ENCODE measurements at places on chromosomes 2 and 18. TPM values are rescaled to one million over a fixed set of nuclear protein-coding genes. Genes with fewer than 3 reads are reported as not detected.

DNA sequence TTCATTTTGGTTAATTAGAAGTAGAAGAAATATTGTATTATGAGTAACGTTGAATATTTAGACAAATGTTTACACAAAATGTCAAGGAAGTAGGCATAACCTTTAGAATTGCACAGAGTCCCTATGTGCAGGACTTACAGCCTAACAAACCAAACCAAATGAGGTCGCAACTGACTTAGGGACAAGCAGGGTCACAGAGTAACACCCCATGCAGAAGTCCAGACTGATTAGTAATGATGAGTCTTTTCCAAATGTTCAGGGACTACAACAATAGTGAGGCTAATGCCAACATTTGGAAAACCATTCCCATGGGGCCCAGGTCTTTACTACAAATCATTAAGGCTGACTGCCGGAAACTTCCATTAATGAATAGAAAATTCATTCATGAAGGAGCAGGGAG lies 452.5 kb upstream of the CHAC2 start:
- no peak for DNase-seq

- DNase-seq: no peak
Measured at GRCh38 chr2:99256677-99257076, 1.2 kb upstream of the LYG2 start.

DNA sequence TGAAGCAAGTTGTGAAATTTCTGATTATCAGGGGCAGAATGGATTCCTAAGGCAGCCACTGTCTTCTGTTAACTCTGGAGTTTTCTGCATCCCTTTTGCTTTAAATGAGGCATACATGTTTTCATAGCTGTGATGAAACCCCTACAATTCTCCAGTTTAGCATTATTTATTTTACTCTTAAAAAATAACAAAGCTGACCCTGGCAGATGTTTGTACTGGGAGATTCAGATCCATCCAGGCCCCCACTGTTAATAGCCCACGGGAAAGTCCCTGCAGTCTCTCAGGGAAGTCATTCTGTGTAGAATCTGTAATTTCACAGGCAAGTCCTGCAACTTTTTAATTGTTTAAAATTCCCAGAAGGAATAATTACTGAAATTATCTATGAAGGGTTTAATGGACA lies 353 bp upstream of the SULT1C4 start:
- DNase-seq: no peak

DNA sequence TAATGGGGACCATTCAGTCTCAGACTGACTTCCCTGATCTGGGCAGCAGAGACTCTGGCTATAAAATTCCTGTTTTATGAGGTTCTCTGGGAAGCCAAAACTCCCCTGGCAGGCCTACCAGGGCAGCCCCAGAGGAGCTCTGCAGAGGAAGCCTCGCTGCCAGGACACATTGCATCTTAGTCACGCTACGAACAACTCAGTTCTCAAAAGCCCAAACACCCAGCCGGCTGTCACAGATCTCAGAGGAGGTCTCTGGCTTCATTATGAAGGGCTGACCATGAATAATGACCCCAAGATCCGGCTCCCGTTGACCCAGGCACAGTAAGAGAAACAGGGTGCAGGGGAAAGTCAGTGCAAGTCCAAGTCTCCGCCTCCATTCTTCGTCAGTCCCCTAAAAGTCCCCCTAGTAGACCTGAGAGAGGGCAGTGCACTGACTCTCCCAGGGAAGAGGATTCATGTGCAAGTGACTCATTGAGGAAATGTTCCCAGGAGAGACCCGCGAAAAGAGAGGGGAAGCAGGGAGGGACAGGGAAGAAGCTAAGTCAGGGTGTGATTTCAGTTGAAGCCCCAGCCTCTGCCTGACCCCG lies 212.3 kb downstream of the CYP26B1 start:
- no peak for DNase-seq

GRCh38 chr18:47108998-47109405 lies 41.3 kb downstream of the HDHD2 start:
- no peak for DNase-seq

DNA sequence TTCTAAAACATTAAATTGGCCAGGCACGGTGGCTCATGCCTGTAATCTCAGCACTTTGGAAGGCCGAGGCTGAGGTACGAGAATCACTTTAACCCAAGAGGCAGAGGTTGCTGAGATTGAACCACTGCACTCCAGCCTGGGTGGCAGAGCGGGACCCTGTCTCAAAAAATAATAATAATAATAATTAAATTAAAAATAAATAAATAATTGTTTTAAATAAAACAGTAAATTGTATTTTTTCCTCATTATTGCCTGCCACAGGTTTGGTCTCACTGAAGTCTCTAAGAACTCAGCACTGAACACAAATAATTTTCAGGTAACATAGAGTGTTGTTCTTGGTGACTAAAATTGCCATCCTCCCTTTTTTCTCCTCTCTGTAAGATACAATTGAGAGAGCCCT lies 19.8 kb downstream of the COL5A2 start:
- DNase-seq: no peak

- DNase-seq: no peak
Measured at GRCh38 chr2:1672738-1673137, 71.6 kb downstream of the PXDN start.

GRCh38 chr2:153717060-153717459 lies 154.7 kb upstream of the GALNT13 start:
- no peak for DNase-seq

DNA sequence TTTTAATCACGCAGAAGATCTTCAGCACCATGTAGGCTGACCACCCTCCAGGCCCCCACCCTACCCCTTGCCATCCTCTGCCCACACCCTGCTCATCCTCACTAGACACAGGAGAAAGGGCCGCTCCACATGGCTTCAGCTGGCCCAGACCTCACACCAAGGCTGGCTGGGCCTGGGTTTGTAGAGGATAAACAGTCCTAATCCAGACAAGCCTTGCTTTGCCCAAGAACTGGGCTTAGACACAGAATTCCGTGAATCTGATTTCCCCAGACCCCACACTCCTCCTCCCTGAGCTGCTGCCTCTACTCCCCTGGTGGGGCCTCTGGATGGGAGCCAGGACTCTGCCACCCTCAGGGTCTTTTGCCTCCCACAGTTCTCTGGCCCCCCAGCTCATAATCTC lies 185.3 kb downstream of the CYP26B1 start:
- DNase-seq: no peak

- no peak for DNase-seq
Measured at GRCh38 chr18:59229191-59229590, 9.2 kb downstream of the GRP start.

DNA sequence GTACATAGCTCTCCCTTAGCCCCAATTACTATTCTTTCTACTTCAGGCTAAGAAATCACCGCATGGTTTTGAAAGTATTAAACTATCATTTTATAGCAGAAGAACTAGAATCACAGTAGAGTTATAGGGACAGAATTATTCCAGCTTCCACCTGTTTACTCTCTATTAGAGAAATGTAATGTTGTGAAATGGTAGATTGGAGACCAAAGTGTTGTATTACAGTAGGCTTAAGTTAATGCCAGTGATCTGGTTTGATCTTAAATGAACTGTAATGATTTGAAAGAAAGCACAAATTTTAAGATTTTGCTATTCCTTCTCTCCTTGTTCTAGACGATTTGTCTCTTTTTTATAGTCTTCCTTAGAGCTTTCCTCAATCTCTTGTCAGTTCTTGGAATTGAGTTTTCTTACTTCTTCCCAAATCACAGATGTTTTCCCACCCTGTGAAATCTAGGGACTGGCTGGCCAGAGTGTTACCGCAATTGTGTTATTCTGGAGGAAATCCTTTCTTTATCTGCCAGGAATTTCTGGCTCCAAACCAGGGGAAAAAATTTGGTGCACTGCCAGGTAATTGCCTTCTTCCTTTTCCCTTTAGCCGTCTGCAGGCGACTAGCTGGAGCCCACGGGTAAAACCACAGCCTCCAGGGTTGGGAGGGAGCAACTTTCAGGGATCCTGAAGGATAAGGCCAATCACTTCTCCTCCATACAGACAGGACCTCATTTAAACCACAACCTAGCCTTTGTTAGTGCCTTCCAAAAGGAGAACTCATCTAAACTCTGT lies 51.7 kb downstream of the NOP58 start:
- no peak for DNase-seq

DNA sequence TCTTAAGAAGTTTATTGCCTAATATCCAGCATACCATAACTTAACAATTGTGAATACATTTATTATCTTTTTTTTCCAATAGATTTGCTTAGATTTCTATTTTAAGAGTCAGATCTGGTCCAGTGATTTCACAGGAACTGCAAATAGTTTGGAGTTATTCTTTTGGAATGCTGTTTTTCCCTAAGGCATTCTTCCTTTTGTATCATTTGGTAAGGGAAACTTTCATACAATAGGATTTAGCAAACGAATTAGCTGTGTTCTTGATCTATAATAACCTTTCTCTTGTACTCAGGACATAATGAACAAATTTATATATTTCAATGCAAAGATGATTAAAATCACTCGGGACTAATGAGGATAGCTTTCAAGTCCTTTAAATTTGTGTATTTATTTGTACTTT lies 201.6 kb downstream of the ERBB4 start:
- no peak for DNase-seq

DNA sequence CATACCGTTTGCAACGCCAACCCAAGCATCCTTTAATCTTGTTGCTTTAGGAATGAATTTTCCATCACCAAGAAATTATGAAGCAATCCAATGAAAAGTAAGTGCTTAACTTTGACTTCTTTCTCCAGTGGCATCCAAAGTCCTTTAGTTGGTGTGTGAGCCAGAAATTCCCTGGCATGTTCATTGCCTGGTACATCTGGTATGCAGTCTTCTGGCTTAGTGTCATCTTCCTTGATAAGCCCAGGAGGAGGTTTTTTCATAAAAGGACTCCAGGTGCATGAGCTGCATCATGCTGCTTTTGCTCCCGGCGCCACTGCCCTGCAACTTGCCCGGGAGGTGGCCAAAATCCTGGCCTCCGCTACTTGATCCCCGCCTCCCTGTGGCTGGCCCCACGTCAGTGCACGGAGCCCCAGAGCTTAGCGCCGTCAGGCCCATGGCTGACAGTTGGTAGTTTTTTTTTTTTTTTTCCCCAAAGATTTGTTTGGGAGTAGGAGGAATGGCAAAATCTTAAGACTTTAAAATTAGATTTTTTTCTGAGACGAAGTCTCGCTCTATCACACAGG lies 58.7 kb downstream of the PUM2 start:
- DNase-seq: no peak

ZNF2 gene
- 2.1 TPM for total RNA-seq

VWC2L gene
- not detected for total RNA-seq

COL4A4 gene
- total RNA-seq: 0.72 TPM

DNA sequence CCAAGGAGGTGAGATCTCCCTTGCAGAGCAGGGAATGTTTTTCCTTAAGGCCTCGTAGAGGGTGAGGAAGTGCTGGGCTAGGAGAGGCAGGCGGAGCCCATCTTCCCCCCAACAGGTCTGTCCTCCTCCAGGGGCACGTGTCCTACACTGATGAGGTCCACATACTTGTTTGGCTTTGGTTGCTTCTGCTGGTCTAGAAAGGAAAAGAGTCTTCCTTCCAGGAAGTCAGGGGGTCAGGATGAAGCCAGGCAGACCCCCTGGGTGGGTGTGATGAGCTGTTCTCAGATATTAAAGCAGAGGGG lies 6.0 kb downstream of the SH3BP4 start:
- DNase-seq: no peak

GRCh38 chr2:103991591-103991990 lies 862.3 kb upstream of the POU3F3 start:
- no peak for DNase-seq

SPDYA gene
- total RNA-seq: not detected

DNA sequence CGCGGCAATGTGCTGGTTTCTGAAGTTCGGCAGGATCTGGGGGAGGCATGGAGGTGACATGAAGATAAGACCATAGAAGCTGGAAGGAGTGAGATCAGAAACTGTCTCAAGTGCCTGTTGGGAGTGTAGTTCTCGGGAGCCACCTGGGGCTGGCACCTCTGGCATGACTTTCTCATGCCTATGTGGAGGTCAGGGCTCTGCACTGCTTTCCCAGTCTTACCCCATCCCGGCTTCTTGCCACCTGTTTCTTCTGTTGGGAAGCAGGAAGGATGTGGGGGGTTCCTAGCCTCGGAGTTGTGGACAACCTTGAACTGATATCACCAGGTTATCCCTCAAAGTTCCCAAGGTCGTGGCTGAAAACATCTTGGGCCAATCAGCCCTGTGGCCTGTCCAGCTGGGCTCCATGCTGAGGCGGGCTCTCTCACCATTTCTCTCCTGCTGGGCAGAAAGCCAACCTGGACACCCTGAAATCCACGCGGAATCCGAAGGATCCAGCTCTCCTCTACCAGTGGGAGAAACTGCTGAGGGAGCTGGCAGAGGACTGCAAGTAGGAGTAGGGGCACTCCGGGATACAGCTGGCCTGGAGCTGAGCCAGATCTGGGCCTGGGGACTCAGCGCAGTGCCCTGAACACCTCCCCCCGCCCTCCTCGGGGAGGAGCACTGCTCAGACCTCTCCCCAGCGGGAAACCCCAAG lies 42.5 kb downstream of the FER1L5 start:
- DNase-seq: no peak

GRCh38 chr18:4888251-4889040 lies 308.6 kb downstream of the AKAIN1 start:
- no peak for DNase-seq

DNA sequence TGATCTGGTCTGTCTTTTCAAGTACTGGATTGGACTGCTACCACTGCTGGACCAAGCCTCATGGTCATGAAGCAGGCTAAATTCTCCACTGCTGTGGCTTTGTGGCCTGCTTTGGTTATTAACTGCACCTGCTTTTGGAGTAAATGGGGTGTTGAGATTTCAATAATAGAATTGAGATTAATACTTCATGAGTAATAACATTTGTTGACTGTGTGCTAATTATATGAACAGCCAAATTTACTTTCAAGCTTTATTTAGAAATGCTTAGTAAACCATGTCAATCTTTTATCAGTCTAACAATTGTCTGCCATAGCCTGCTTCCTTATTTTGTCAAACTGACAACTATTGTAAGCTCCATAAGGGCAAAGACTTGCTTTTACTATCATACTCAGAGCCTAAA lies 27.4 kb upstream of the MTIF2 start:
- DNase-seq: no peak

DNA sequence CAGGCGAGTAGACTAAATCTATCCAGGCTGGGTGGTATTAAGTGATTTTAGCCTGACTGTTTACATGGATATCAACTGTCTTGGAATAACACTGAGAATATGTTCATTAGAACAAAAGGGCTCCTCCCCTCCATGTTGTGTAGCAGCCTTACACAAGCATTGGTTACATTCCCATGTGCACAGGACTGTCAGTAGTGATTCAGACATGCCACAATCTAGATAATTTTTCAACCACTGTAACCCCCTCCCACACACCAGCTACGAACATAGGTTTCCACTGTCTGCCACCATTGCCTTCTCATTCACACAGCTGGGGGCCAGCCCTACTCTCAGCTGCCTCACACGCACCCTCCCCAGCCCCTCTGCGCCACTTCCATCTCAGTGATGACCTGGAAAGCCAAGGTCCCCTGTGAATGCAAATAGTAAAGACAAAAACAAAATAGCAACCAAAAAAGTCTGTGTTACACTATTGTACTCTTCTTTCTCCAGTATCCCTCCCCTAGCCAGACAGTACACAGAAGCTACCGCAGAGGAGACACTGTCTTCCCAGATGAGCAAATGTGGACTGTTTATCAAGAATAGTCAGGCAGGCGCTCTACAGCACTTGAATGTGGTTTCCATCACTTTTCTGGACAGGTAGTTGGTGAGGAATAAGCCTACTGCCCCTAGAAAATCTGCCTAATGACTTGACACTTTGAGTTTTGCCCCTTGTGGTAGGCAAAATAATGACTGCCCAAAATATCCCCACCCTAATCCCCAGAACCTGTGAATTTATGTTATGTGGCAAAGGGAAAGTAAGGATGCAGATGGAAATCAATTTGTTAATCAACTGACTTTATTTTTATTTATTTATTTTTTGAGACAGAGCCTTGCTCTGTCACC lies 27.9 kb upstream of the TYMS start:
- DNase-seq: no peak

CDCA7 gene
- not detected for total RNA-seq

SERPINE2 gene
- 34.0 TPM for total RNA-seq

Data from omental fat pad (tissue), 4 donors.